AG10803 (cell line): ENCODE measurements at places on chromosomes 5 and 9.
A peak's percentile ranks its signal among the peaks of the same experiment; 100 is the strongest.

DNA sequence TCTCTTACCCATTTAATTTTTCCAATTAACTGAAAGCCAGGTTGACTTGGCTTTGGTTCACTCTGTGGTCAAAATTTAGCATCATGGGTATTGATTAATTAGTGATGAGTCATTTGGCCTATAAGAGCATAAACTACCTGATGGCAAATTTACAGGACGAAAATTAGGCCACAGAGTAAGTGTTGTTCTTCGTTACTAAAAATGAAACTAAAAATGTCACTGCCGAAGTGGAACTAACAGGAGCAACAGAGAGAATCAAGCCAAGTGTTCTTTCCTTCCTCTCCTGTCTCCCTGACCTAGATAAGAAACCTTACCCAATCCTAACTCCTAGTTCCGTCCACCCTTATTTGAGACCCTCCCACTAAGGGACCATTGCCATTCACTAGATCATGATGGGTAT, 176.9 kb downstream of the RAB3C start:
- DNase-seq: no peak

DNA sequence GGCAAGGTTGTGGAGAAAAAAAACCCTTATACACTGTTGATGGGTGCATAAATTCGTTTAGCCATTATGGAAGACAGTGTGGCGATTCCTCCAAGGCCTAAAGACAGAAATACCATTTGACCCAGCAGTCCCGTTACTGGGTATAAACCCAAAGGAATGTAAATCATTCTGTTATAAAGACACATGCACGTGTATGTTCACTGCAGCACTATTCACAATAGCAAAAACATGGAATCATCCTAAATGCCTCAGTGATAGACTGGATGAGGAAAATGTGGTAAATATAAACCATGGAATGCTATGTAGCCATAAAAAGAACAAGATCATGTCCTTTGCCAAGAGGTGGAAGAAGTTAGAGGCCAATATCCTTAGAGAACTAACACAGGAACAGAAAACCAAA, 119.9 kb upstream of the PRR16 start:
- peak; percentile 19 for DNase-seq

DNA sequence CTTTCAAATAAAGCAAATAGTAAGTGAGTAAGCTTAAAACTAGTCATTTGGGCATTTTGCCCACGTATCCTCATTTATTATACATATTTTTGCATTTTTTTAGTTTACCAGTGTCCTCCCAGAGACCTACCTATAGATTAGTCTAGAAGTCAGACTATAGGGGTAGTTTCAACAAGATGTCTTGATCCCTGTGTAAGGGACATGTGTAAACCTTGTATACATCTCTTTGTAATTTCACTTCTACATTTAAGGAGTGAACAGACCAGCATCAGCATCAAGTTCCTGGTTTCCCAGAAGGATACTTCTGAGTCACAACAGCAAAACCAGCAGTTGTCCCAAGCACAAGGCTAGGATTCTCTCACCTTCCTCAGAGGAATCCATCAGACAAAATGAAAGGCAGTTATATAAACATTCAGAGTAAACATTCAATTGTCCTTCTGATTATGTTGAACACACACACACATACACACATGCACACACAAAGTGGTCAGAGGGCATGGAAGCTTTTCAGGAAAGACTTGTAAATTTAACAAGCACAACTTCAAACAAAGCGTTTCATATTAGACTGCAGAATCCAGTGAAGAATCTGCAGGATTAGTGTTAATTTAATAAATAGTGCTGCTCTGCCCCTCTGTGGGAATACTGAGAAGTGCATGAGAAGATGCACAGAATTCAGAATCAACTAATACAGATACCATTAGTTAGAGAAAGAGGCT, 55.4 kb downstream of the HINT1 start:
- peak; percentile 35 for DNase-seq

DNA sequence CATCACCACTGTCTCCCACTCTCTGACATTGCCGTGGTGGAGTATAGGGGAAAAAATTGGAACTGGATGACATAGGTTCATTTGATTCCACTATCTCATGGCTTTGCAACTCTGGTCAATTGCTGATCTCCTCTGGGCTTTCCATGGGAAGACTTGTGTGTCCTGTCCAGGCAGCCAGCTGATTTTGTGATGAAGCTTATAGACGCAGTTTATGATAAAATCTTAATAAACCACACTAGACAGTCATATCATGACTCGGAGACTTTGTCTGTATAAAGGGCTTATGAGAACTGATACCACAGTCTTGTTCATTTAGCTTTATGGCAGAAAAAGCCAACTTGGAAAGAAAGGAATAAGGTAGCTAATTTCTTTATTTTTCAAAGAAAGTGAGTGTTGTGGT, 296.5 kb downstream of the MAST4 start:
- no peak for DNase-seq

DNA sequence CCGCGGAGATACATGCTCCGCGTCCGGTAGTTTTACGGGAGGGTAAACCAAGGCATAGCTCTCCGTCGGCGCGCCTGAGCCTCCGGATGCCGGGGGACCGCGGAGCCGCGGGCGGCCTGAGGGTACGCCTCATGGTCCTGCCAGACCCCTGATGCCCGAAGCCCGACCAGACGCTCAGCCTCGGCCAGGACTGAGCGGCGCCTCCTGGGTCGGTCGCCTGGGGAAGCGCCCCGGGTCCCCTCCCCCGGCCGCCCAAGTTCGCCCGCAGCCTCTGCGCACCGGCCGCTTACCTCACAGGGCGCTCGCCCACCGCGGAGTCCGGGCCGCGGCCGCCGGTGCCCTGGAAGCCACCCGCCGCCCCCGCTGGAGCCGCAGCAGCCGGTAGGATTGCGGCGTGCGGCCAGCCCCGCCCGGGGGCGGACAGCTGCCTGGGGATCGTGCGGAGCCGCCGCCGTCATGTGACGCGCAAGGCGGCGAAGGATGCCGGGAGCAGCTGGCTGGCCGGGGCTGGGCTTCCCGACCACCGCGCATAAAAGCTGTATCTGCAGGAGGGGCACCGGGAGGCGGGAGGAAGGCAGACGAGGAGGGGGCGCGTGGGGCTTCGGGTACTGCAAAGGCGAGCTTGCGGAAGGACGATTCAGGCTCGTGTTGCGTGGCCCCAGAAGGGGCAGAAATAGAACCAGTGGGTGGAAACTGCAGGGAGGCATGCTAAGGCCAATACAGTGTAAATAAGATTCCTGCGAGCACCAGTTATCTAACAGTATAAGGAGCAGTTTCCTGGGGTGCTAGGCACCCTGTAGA, at the start of gene FBXO10:
TSS of gene FBXO10 (minus strand) at position 460 of the 801 bp plus-strand sequence. CDS start 34,612 bp downstream, outside the sequence.
- DNase-seq: peak; percentile 58

DNA sequence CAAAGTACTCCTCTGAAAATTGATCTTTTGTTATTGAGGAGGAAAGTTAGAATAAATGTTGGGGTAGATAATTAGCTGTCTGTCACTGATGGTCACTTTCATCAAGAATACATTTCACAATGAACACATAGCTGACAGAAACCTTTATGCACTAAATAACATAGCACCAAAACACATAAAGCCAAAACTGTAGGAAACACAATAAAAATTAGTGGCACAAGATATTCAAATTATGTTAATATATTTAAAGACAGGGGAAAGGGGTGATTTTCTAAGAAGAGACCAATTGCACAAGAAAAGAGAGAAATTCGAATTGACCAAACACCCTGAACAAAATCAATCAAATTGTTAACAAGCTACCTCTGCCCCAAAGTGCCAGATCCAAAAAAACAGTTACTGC, 89.7 kb downstream of the AK8 start:
- DNase-seq: no peak

DNA sequence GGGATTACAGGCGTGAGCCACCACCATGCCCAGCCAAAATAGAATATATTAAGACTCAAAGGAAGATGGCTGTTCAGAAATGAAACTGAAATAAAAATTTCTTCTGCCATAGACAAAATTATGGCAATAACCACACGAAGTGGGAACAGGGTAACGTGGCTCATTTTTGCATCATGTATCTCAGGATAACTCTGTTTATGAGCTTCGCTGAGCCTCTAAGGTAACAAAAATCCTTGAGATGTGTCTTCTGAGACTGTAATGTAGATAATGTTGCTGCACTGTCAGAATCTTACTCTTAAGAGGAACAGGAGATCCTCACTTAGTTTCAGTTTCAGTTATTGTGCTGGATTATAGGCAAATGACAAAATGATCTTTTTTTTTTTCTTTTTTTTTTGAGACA, 153.8 kb downstream of the GOLPH3 start:
- no peak for DNase-seq

GRCh38 chr5:136094189-136094912, 38.3 kb upstream of the SMAD5 start:
- DNase-seq: no peak

GRCh38 chr5:78649211-78649695, 681 bp upstream of the LHFPL2 start:
- no peak for DNase-seq

- DNase-seq: no peak
These were observed 89.4 kb downstream of the RGS7BP start for GRCh38 chr5:64595031-64595855.

DNA sequence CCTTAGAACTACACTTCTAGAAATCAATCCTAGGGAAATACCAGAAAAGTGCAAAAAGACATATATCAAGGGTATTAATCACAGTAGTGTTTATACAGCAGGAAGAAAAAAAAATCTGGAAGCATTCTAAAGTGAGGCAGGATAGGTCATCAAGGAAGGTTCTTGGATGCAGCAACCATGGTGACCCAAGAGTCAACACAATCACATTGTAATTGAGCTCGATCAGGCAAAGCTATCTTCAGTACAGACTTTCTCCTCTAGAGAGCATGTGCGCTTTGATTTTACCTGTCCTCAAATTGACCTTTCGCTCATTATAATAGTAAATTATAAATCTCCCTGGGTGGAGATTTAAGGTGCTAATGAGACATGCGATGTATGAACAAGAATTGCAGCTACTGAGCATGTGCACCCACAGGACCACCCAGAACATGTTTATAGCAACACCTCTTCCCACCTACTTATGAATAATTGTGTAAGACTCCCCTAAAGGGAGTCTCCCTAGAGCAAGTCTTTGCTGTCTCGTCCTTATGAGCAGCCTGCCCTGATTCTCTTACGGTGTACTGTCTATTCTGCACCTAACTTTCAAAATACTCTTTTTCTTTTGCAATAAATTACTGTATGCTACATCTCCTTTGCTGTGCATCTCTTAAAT, 297.7 kb downstream of the ATPSCKMT start:
- no peak for DNase-seq

- no peak for DNase-seq
These were observed 610.0 kb downstream of the TAF11L14 start for GRCh38 chr5:18244309-18244708.

DNA sequence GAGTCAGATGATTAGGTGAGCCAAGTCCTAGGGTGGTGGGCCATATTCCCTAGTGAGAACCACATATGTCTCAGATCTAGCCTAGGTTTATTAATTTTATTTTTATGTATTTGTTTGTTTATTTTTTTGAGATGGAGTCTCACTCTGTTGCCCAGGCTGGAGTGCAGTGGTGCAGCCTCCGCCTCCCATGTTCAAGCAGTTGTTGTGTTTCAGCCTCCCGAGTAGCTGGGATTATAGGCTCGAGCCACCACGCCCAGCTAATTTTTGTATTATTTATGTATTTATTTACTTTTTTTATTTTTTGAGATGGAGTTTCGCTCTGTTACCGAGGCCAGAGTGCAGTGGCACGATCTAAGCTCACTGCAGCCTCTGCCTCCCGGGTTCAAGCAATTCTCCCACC, 36.0 kb downstream of the NUP188 start:
- DNase-seq: no peak

- DNase-seq: no peak
These were observed 112.6 kb upstream of the MTAP start for GRCh38 chr9:21689854-21690253.

- no peak for DNase-seq
These were observed 95.1 kb downstream of the FBXL7 start for GRCh38 chr5:15594977-15595568.

DNA sequence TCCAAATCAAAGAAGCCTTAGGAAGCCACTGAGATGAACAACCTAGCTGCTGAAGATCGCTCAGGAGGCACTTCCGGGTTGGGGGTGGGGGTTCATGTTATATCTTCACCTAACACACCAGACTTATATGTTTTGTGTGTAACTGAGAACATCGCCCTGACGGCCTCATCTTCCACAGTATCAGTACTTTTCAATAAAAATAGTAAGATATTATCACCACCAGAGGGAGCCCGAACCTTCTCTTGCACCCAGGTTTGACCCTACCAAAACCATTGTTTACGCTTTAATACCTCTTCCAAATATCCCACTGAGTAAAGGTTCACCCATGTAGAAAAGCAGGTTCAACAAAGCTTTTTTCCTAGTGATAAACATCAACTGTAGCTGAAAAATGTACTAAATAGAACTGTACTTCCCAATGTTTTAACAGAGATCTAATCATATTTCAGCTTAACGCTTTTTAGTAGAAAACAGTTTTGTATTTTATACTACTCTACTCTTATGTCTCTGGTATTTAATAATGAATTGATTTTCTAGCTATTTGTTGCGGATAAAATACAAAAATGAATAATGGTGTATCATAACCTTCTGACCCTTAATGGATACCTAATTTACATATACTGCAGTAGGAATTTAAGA, 244.0 kb downstream of the EPB41L4A start:
- peak; percentile 42 for DNase-seq

DNA sequence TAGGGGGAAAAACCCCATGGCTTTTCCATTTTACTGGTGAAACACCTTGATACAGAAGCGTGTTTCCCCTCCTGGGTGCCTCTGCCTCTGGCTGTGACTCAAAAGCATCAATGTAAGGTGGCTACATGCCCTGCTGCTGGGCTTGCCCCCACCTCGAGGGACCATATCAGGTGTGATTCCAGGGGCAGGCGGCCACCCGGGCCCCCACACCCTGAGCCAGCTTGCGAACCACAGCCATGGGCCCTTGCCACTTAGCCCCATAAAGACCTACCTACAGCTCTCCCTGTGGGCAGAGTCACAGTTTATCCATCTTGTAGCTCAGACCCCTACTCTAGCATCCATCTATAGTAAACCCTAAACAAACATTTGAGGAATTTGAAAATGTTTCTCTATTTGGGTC, 10.8 kb downstream of the SHC3 start:
- DNase-seq: no peak

DNA sequence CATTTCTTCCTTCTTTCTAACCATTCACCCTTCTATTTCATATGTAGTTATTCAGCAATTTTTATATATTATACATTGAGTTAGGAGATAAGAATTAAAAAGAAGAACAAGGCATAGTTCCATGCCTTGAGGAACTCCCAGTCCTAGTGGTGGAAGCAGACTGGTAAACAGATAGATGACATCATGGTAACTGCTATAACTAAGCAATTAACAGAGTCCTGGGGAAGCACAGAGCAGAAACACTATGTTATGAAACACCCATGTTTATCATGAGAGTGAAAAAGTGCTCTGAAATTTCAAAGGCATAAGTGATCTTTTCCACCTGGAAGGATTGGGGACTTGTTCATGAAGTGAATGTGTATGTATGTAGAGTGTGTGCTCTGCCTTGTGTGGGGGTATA, 14.6 kb downstream of the PAPPA start:
- DNase-seq: no peak

- no peak for DNase-seq
These were observed 118.3 kb downstream of the COL5A1 start for GRCh38 chr9:134759913-134760312.

DNA sequence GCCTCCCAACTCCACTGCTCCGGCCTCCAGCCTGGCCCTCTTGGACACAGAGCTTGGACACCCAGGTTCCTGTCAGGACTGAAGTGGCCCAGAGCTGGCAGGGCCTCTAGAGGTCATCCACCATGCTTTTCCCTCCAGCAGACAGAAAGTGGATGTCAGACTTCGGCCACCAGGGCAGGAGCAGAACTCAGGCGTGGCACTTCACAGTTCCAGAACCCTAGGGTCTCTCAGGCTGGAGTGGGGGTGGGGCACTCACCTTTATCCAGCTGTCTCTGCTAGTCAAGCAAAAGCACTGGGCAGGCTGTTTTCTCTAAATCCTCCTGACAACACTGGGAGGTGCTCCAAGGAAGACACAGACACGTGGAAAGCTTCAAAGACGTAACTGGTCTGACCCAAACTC, 35.6 kb upstream of the N4BP3 start:
- DNase-seq: no peak
